NCI-H1105 treated with DMSO at 0.1 percent for 48 hours (cell line): ENCODE measurements at places on chromosomes 7 and 10.

DNA sequence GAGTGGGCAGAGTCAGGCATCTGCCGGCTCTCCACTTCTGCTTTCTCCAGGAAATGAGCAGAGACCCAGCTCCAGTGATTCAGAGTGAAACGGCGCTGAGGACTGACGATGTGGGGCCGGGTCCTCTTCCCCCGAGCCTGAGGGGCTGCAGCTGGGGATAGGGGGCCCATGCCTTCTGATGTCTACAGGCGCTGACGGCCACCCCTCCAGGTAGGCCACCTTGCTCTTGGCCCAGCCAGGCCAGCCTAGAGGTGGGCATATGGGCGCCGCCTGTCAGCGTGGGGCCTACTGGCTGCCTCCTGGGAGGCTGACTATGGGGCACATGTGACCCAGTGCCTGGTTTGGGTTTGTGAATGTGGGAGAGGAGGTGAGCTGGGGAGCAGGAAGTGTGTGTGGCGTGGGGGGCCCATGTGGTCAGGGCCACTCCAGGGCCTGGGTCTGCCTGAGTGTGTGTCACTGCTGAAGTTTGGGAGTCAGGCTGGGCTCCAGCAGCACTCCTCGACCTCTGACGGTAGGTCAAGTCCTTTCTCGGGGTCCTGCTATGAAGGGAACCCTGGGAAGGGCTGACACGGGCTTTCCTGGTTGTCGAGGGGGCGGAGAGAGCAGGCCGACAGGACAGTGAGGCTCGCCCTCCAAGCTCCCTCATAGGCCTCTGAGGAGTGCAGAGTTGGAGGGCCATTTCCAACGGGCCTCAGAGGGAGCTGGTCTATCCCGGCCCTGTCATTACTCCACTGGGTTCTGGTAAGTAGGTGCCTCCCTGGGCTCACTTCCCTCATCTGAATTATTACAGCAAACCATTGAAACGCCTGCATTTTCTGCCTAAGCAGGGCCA is at the start of gene WDFY4:
WDFY4 (plus strand) TSS at position 82 of the 832 bp plus-strand sequence. CDS start 24,860 bp downstream, outside the sequence.
- DNase-seq: no peak

GRCh38 chr10:48759113-48759901 is 74.6 kb downstream of the WDFY4 start:
- no peak for DNase-seq

- DNase-seq: peak; percentile 2
Observed at GRCh38 chr10:6144406-6145165, 55.8 kb downstream of the RBM17 start.

GRCh38 chr7:97006816-97007582 is 1.6 kb downstream of the DLX6 start:
- DNase-seq: no peak

DNA sequence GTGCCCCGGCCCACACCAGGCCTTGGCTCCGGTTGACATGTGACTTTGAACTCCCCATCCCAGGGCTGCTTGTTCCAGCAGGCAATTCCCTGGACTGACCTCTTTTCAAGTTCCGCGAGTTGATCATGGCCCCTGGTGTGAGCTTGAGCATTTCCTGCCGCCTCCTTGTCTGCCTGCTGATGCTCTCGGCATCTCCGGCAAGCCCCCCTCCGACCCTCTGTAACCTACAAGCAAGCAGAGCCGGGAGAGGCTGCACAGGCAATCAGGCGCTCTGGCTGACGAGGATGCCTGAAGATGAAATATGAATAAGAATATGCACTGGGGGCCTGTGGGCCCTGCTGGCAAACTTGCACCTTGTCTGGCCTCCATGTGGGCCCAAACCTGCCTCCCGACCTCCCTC is 304.9 kb upstream of the MKI67 start:
- DNase-seq: no peak

DNA sequence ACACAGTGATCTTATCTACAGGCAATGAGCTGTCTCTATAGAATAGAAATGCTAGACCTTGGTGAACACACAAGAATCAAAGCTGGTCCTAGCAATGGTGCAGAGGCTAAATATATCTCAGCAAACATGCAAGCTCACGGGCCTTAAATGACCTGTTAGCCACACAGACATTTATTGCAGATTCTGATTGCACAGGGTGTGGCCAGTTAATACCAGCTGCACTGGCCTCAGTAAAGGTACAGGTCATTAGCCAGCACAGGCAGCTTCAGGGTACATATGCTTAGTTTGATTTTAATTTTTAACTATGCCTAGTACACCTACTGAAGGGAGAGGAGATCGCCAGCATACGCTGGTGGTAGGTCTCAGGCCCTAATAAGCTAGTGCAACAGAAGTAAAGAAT is 265.4 kb upstream of the DGKB start:
- DNase-seq: no peak

- no peak for DNase-seq
Observed at GRCh38 chr10:2929480-2930258, 137.7 kb upstream of the PFKP start.
